ENCODE measurements at places on chromosomes 1 and 21.

- no peak for DNase-seq
Observed at GRCh38 chr21:31064803-31065202, 26.5 kb upstream of the KRTAP19-8 start.

DNA sequence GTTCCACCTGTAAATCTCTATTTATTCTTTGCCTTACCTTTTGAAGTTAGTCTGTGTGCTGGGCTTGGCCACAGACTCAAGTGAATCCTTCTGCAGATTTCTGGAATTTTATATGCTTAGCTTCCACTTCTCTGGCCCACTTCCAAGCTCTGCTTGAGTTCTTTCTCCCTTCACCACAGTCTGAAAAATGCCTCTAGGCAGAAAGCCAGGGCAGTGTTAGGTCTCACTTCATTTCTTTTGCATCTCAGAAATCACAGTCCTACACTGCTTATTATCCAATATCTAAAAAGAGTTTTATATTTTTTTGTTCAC, 48.9 kb downstream of the INKA2 start:
- DNase-seq, result no peak

DNA sequence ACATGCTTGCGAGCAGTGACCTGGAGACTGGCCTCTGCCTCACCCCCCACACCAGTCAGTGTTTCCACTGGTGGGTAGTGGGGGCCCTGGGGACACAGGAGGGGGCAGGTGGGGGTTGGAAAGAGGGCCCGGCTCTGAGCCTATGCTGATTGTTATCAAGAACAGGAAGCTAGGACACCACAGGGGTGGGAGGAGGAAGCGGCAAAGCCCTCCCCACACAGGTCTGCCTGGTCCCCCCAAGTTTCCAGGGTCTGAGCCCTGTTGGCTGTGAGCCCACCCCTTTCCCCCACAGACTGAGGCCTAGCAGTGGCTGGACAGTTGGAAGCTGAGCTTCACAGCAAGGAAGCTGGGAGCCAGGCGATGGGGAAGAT, 1.6 kb upstream of the PTPN7 start:
- DNase-seq, result no peak

- DNase-seq, result no peak
Observed at GRCh38 chr1:5430911-5431697, 561.1 kb downstream of the NPHP4 start.

DNA sequence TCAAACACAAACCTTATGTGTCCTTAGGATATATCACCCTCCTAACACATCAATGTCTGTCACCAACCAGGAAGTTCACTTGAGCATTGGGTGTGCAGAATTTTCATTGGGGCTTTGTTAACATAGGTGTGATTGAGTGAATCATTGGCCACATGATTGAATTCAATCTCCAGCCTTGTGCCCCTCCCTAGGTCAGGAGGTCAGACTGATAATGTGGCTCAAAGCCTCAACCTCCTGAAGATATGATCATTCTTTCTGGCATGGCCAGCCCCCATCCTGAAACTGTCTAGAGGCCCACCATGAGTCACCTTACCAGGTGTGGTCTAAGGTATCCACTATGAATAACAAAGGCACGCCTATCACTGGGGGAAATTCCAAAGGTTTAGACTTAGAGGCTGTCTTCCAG, 90.1 kb downstream of the PKN2 start:
- DNase-seq, result no peak

GRCh38 chr1:10152709-10153284, 57.6 kb upstream of the KIF1B start:
- no peak for DNase-seq

DNA sequence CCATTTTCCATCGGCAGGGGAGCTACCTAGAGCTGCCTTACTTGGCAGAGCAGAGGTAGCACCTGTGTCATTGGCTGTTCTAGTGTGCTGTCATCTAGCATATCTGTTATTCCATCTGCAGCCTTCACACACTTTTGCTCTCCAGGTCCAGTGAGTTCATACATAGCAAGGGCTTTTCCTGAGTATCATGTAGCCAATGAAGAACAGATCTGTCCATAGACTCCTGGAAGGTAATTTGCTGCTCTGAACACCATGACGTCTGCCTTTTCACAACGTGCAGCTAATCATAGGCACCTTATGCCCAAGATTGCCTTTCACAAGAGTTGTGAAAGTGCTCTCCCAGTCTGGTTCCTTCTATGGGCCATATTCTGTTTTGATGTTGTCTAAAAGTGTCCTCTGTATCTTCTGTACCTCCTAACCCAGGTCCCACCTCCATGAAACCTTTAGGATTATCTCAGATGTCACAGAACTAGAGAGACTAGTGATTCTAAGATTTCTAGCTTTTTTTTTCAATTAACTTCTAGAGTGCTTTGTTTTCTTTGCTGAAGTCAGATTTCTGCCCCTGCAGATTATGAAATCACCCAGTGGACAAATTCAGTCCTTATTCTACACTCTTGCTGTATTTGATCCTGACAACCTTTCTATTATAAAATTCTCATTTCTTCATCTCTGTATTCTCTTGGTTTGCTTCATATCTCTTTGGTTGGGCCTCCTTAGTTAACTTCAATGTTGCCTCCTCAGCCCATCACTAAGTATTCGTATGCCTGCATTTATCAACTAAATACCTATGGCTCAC, 134.8 kb downstream of the PBX1 start:
- DNase-seq, result no peak

DNA sequence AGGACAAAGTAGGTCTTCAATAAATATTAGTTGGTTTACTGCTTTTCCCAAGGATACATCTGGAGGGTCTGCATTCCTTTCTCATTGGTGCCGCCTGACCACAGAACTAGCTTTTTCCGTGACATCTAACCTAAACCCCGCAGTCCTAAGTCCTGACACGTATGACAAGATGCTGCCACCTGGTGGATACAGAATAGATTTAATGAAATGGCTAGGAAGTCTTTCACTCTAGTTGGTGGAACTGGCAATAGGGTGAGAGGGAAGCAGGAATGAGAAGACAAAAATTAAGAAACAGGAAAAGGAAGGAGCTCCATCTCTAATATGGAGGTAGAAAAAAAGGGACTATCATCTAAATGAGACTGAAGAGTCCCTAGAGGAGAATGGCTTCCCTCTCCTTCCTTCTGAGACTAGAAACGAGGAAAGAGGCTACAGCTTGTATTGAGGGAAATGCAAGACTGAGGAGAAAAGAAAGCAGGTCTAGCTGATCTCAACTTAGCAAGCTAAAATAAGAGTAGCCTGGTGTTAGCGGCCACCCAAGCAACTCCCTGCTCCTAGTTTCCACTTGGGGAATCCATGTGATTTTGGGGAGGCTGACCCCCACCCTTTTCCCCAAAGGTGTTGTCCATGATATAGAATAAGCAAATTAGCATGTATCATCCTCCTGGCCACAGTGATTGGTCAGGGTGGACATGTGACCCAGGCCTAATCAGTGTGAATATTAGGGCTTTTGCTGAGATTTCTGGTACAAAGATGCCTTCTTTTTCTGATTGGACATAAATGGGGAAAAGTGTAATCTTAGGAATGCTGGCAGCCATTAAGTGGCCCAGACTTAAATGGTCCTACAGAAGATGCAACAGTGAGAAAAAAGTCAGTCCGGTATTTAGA, 5.9 kb downstream of the RFX5 start:
- DNase-seq, result peak; percentile 6

GRCh38 chr1:58996341-58997059, 212.7 kb upstream of the JUN start:
- DNase-seq, result no peak

DNA sequence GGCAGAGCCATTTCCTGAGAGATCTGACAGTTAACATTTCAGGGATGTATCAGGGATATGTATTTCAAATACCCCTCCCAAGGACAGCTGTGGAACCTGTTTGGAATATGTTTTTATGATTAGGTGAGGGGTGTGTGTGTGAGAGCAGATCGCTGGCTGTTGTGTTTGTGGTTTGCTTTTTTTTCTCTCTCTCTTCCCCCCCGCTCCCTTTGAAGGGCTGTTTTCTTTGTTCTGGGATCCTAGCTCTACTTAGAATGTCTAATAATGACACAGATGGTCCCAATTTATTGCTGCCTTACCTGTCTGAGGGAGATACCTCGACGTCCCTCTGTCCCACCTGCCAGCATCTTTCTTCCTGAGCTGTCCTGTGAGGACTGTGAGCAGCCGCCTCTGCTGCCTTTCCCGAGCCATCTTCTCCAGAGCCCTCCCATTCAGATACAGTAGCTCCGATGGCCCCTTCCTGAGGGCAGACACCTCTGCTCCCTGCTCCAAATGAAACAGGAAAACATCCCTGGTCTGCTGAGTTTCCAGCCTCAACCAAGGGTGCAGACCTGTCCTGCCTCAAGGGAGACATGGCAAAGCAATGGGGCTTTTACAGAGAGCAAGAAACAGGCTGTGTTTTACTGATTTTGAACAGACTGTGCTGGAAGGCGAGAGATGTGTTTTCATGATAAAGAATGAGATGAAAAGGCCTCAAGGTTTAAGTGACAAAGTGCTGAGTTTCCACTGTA, 138.0 kb upstream of the TNR start:
- DNase-seq, result no peak

DNA sequence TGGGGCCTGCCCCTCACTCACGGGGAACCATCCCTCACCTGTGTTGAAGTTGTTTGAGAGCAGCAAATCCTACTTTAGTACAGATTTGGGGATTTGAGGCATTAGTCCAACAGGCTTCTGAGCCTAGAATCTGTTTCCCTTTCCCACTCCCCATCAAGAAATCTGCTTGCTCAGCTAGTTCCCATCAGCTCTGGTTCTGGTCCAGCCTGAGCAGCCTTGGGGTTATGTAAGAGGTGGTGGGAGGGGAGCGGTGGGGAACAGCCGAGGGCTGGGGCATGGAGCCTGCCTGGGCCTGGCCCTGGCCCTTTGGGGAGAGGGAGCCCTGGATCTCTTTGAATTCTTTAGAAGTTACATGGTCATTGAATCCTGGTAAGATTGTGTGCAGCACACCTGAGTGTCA, 4.1 kb downstream of the GSTM5 start:
- DNase-seq, result no peak

GRCh38 chr1:9384751-9385245, 92.1 kb downstream of the SPSB1 start:
- DNase-seq, result no peak

DNA sequence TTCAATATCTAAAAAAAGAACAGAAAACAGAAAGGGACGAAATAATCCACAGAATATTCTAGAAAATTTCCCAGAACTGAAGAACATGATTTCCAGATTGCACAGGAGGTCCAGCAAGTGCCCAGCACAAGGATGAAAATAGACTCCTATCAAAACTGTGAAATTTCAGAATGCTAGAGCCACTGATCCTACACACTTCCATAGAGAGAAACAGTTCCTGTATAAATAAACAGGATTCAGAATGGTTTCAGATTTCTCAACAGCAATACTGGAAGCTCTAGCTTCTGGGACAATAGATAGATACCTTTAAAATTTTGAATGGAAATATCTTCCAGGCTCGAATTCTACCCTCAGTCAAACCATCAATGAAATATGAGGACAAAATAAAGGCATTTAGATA, 4.6 kb downstream of the TARBP1 start:
- DNase-seq, result no peak

DNA sequence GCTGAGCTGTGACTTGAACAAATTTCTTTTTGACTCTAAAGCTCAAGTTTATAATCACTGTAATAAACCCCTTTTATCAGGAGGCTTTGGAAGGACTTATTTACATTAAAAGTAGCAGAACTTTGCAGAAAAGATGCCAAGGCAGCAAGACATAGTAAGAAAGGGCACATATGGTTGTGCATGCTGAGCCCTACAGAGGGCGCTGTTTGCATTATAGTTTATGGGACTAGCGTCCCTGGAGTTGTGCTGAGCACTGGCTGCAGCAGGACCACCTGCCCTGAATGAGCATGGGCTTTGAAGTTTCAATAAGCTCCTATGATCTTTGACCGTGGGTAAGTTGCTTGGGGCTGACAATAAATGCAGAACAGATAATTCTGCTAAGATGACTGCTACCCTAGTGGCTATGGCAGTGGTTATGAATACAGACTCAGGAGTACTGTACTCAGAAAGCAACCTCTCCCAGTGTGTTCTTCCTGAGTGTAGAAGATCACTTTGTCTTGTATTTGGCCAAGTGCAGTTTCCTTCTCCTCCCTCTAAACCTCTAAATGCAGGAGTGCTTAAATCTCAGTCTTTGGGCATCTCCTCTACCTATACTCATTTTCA, 45.4 kb upstream of the USP1 start:
- no peak for DNase-seq

DNA sequence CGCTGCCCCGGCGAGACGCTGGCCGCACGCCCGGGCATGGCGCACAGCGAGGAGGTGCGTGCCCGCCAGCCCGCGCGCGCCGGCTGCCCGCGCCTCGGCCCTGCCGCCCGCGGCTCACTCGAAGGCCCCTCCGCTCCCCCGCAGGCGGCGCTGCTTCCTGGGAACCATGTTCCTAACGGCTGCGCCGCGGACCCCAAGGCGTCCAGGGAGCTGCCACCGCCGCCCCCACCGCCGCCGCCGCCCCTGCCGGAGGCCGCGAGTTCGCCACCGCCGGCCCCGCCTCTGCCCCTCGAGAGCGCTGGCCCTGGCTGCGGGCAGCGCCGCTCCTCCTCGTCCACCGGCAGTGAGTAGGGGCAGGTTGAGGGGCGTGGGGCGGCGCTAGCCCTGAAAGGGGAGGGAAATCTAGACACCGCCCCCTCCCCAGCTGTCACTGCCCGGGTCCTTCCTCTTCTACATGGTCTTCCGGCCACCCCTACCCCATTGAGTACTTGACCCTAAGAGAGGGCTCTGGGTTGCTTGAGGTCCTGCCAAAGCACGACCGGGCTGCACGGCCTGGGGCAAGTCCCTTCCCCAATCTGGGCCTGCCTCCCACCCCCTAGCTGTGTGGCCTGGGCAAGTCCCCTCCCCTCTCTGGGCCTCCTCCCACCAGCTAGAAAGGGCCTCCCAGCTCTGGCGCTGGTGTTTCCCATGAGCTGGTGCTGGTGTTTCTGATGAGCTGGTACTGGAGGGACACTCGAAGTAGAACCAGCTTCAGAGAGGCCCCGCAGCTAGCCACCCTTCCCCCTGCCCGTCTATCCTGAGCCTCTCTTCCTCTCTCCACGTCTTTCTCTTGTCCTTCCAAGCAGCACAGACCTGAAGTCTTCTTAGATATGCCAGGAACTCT, 17.0 kb downstream of the TNFRSF25 start:
- DNase-seq, result no peak

GRCh38 chr1:38991638-38992411, 749 bp downstream of the AKIRIN1 start:
- DNase-seq, result no peak

DNA sequence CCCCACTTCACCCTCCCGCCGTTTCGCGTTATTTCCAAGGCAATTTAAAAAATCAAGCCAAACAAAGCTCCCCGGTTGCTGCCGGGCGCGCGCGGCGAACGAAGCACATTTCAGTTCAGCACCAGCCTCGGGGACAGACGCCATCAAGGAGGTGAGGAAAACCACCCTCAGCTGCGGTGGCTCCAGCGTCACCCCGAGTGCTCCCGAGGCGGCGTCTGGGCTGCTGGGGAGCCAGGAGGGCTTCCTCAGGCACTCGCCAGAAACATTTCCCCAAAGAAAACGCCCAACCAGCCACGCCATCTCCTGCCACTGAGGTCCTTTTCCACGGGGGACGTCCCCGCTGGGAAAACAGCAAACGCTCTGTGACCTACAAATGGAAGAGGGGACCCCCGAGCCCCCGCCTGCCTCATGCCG, 623 bp downstream of the GNG4 start:
- no peak for DNase-seq

Measured in stimulated activated CD8-positive, alpha-beta memory T cell treated with anti-CD3 and anti-CD28 coated beads, Interleukin-4, amount 100 ng/mL, for 1 hour (primary cell).